ENCODE measurements at places on chromosomes 4 and X.

- DNase-seq: no peak
Observed at GRCh38 chr4:53686521-53686920, 95.2 kb upstream of the LNX1 start.

GRCh38 chr4:38177035-38177546, 216.9 kb downstream of the PTTG2 start:
- peak; percentile 28 for DNase-seq

DNA sequence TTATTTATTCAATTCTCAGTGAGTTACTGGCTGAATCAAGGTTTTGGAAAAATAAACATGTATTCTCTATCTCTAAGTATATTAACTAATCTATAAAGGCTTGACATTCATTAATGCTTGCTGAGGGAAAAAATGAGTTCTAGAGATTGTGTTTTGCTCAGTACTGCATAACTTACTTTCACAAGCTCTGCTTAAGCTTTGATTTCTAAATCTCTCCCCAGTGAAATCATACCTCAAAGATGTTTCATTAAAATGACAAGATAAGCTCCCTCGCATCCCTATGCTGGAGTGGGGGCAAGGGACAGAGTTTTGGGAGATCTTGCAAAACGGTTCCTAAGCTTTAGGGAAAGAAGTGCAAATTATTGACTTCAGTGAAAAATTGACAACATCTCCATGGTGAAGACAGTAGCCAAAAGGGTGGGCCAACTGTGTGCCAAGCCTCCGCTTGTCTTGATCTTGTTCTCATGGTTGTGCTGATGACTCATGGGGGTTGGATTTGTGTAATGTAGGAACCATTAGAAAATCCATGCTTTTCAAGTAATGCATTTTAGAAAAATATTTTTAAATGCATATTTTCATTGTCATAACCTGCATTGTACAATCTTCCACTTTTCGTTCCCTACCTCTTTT, 521.4 kb downstream of the RPA4 start:
- no peak for DNase-seq

DNA sequence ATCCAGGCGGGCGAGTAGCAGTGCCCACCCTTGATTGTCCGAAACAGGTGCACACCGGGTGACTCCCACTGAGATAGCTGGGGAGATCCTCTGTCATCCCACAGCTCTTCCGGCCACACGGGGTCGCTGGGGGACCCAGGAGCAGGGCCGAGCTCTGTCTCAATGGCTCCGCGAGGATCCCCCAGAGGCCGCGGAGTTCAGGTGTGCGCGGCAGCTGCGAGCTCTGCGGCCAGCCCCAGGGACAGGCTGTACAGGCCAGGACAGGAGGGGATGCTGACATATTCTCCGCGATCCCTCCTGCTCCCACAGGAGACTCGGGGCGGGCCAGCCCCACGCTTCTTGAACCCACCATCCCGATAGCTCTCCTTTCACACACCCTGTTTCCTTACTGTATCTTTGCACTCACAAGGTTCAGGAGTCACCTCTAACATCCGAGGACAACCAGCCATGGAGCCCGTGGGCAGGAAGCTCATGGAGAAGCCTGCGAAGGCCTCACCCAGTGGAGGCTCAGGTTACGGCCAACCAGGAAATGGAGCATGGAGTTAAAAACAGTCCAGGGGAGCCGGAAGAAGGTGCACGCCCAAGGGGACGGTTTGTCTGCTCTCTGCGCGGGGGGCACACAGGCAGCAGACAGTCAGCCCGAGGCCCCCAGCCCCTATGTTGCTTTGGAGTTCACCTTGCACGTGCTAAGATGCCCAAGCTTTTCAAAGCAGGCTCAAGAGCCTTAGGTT, 77.9 kb upstream of the AMELX start:
- DNase-seq: no peak

DNA sequence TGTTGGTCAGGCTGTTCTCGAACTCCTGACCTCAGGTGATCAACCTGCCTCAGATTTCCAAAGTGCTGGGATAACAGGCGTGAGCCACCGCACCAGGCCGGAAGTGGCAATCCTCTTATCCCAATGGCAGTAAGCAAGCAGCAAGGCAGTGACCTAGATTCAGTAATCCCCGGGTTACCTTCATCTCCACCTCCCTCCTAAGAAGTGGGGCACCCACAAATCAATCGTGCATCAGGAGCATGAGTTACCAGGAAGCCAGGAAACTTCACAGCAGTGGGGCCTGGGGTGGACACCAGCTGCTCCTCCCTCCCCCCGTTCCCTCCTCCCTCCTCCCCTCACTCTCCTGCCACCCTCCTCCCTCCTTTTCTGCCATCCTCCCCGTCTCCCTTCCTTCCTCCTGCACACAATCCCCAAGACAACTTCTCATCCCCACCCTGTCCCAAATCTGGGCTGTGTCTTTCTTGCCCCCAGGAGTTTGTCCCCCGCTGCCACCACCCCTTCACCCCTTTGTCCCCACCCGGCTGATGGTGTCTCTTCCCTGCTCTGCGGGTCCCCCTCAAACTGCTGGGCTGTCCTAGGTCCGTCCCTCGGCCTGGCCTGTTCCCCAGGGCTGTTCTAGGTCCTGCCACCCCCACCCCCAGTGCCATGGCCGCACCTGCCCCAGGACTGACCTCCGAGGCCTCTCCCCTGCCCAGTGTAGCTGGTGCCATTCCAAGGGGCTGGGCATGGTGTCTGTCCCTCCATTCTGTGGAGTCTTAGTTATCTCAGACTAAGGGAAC, 2.2 kb downstream of the PDE6B start:
- DNase-seq: no peak

DNA sequence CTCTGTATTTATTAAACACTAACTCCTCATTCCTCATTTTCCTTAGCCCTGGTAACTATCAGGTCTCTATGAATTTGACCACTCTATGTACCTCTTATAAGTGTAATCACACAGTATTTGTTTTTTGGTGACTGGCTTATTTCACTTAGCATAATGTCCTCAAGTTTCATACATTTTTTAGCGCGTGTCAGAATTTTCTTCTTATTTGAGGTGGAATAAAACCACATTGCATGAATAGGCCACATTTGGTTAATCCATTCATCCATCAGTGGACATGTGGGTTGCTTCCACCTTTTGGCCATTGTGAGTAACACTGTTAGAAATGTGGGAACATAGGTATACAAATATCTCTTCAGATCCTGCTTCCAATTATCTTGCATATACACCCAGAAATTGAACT, 341.2 kb upstream of the BOD1L1 start:
- DNase-seq: no peak

GRCh38 chr4:126221282-126221681, 906.5 kb downstream of the FAT4 start:
- DNase-seq: no peak

DNA sequence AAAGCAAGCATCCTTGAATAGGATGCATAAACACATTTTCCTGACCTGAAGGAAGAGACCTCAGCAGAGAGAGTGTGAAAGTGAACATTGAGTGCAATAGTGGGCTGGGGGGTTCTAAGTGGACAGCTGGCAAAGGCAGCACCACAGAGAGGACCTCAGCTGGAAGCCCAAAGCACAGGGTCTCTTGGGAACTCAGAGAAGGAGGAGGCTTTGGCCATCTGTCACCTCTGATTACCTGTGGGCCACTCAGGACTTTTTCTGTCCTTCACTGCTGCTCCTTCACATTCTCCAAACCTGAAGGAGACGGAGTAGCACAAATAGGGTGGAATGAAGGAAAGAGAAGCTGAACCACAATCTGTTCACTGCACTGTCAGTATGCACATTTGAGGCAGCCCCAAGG, 37.9 kb upstream of the FAT4 start:
- DNase-seq: no peak

DNA sequence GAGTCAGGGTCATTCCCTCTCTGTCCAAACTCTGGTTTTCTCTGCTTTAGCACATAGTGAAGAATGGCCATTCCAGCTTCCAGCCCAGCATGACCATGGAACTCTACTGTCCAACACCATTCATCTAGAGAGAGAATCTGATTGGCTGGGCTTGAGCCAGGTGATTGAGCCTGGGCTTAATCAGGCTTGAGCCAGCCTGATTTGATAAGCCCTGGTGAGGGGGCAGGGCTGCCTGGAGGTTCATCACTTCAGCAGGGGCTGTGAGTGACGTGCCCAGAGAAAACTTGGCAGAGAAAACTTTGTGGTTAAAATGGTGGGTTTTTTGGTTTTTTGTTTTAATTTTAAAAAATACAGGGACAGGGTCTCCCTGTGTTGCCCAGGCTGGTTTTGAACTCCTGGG, 62.5 kb downstream of the KIAA0232 start:
- no peak for DNase-seq

DNA sequence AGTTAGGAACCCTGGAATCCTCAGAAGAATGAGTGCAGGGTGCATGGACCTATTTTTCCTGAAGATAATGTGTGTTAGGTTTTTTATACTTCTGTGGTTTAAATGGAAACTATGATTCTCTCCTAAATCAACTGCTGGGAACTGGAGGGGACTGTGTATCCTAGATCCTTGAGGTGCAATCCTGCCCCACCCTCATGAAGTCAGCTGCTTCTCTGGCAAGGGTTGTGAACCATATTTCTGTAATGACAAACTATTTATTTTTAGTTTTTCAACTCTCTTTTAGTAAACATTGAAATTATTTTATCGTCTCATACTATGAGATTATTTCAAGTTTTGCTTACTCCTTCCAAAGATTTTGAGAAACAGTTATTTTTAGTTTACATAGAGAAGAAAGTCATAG, 25.8 kb upstream of the VEGFC start:
- no peak for DNase-seq

DNA sequence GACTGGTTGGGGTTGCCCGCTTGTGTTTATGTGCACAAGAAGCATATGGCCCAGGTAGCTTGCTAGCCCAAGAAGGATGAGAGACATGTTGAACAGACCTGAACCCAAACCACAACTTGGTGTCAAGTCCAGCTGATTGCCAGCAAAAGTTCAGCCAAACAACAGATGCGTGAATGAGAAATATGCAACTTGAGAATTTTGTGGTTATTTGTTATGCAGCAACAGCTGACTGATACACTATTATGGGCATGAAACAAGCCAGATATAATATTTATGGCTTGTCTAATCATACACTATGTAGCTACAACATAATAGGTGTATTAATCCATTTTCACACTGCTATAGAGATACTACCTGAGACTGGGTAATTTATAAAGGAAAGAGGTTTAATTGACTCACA, 66.3 kb upstream of the FTHL17 start:
- DNase-seq: no peak

- no peak for DNase-seq
Observed at GRCh38 chr4:175447016-175447415, 365.0 kb downstream of the GPM6A start.

DNA sequence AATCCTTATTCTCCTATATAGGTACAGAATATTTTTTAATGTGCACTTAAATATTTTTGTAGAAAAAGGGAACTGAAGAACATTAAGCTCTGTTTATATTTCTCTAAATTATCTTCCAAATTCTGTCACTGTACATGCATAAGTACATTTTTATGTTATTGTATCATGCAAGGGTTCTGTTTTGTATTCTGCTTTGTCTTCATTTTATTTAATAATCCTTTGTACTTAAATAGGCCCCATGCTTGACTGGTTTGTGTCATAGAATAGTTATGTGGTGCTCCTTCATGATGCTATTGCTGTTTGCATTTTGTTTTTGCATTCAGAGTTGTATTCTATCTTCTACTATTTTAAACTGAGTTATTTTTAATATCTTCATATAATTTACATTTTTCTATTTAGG, 111.9 kb upstream of the EDNRA start:
- no peak for DNase-seq

DNA sequence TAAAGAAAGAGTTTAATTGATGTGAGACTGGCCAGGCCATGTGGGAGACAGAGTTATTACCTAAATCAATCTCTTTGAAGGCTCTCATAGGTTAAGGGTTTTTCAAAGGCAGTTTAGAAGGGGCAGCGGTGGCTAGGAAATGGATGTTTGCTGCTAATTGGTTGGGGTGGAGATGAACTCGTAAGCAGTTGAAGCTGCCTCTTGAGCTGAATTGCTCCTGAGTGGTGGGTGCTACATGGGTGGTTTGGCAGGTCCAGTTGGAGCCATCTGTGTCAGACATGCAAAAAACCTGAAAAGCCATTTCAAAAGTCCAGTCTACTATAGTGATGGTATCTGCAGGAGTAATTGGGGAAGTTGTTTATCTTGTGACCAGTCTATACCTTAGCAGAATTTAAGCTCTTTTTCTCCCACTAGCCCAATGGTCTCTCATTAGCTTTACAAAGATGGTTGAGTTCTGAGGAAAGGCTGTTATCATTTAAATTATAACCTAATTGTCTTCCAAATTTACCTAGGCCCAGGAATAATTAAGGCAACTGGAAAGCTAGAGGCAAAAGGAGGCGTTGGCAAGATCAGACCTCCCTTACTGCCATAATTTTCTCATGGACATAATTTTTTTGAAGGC, 762.4 kb upstream of the FRG1 start:
- no peak for DNase-seq

DNA sequence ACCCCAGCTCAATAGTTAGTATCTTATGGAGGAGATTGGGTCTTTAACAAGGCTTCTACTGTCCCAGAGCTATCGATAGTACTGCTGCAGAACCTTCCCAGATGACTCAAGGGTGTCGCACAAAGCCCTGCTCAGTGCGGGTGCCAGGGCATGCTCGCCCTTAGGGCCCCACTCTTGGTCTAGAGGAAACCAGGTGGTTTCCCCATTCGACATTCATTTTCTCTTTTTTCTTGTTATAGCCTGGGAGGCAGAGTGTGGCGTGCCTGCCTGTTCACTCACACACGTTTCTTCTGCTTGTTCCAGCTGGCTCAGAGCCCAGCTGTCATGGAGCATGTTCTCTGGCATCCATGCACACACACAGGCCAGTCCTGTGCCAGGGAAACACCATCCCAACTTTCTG, 144.5 kb downstream of the SMIM20 start:
- no peak for DNase-seq

GRCh38 chr4:136329042-136329662, 1203.1 kb downstream of the PCDH18 start:
- DNase-seq: no peak

DNA sequence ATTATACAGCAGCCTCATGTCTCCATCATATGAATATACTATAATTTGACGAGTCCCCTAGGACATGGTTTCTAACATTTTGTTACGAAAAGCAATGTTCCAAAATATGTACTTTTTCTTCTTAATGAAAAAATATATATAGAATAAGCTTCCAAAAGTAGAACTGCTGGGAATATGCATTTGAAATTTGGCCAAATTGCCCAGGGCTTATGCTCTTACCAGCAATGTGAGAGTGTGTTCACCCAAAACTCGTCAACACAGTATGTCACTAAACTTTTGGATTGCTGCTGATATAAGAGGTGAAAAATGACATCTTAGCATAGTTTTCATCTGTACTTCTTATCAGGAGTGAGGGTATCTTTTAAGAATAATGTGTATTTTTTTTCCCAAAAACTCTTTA, 64.6 kb upstream of the STIM2 start:
- no peak for DNase-seq

GRCh38 chrX:40314070-40314469, 216.3 kb upstream of the BCOR start:
- DNase-seq: no peak

All from stimulated activated CD8-positive, alpha-beta memory T cell treated with anti-CD3 and anti-CD28 coated beads, Interleukin-15, amount 100 ng/mL, for 1 hour (primary cell).